Activated CD4-positive, alpha-beta T cell treated with anti-CD3 and anti-CD28 coated beads, Interleukin-2, amount 10 ng/mL, durations not matched to agents 24 days and 14 days (primary cell): ENCODE measurements at places on chromosomes 2 and 18. TPM values are rescaled to one million over a fixed set of nuclear protein-coding genes. Genes with fewer than 3 reads are reported as not detected.

GRCh38 chr18:46615720-46616119 is 41.3 kb downstream of the LOXHD1 start:
- H3K27ac ChIP-seq: no peak overlapping the region
- DNase-seq: no peak
- H3K36me3 ChIP-seq: no peaks in the 10 kb centered on the region
- H3K27me3 ChIP-seq: peaks cover 20% of the 10 kb centered on the region

Gene AQP12B
- total RNA-seq: not detected in 2 replicates

- H3K4me3 ChIP-seq: no peak overlapping the region
- no peak overlapping the region for H3K27ac ChIP-seq
- H3K36me3 ChIP-seq: peaks cover 62% of the 10 kb centered on the region
- DNase-seq: no peak
Measured at GRCh38 chr2:232817756-232818155, 41.4 kb upstream of the KCNJ13 start.

- peaks cover 15% of the 10 kb centered on the region for H3K4me1 ChIP-seq
- no peak overlapping the region for H3K27ac ChIP-seq
- no peak for DNase-seq
- H3K4me3 ChIP-seq: peak overlapping the region; percentile 50
- H3K36me3 ChIP-seq: no peaks in the 10 kb centered on the region
Measured at GRCh38 chr2:187988348-187988747, 303.3 kb upstream of the GULP1 start.

DNA sequence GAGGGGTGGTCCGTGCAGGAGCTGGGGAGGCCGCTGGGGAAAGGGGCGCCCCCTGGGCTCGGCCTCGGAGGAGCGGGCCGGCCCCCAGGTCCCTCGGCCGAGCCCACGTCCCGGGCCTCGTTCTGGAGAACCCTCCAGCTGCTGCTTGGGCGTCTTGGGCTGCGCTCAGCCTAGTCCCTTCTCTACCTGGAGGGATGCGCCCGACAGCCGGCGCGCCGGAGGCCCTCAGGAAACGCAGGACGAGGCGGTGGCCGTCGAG is 293 bp upstream of the D2HGDH start:
- no peak for DNase-seq
- H3K27me3 ChIP-seq: no peaks in the 10 kb centered on the region
- peak overlapping the region; percentile 49 for H3K4me3 ChIP-seq
- no peak overlapping the region for H3K27ac ChIP-seq

GRCh38 chr2:238462782-238463396 is 36.2 kb downstream of the ASB1 start:
- peak; percentile 77 for DNase-seq
- H3K4me1 ChIP-seq: no peaks in the 10 kb centered on the region
- no peaks in the 10 kb centered on the region for H3K27me3 ChIP-seq
- no peak overlapping the region for H3K27ac ChIP-seq

Gene CAPN14
- total RNA-seq: 0.07 and 0.12 TPM in 2 replicates

GRCh38 chr2:105380432-105381100 is 18.3 kb downstream of the FHL2 start:
- H3K36me3 ChIP-seq: no peaks in the 10 kb centered on the region
- no peak overlapping the region for H3K4me3 ChIP-seq
- no peak overlapping the region for H3K27ac ChIP-seq
- peaks cover 6% of the 10 kb centered on the region for H3K4me1 ChIP-seq

DNA sequence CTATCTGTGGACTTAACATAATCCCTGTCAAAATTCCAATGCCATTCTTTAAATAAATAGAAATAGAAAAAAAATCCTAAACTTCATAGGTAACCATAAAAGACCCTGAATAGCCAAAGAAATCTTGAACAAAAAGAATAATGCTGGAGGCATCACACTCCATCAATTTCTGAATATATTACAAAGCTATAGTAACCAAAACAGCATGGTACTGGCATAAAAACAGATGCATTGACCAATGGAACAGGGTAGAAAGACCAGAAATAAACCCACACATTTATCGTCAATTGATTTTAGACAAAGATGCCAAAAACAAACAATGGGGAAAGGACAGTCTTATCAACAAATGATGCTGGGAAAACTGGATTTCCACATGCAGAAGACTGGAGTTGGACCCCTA is 205.7 kb downstream of the VAPA start:
- H3K27me3 ChIP-seq: peaks cover 8% of the 10 kb centered on the region
- H3K36me3 ChIP-seq: no peaks in the 10 kb centered on the region
- H3K4me1 ChIP-seq: peaks cover 7% of the 10 kb centered on the region
- H3K4me3 ChIP-seq: no peak overlapping the region
- DNase-seq: no peak
- no peak overlapping the region for H3K27ac ChIP-seq

DNA sequence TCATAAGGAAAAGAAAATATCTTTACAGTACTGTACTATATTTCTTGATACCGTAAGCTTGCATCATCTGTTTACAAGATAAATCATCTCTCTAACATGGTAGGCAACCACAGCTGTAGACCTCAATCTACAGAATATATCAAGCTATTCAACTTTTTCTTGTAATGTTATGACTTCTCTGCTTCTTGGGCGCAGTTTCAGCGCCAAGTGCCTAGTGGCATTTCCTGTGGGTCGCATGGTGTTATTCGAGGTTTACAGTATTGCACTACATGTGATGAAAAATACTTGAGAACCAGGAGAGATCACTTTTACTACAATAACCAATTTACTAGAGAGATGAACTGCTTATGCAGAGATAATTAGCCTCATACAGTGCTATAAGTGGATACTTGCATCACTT is 34.0 kb upstream of the SESTD1 start:
- no peaks in the 10 kb centered on the region for H3K36me3 ChIP-seq
- no peak for DNase-seq
- no peak overlapping the region for H3K4me3 ChIP-seq
- no peaks in the 10 kb centered on the region for H3K4me1 ChIP-seq
- H3K27ac ChIP-seq: no peak overlapping the region

- H3K27ac ChIP-seq: no peak overlapping the region
- H3K4me1 ChIP-seq: no peaks in the 10 kb centered on the region
- no peaks in the 10 kb centered on the region for H3K36me3 ChIP-seq
- H3K27me3 ChIP-seq: no peaks in the 10 kb centered on the region
Measured at GRCh38 chr2:215862351-215862771, 151.0 kb downstream of the MREG start.

Gene SIX3
- not detected in 2 replicates for total RNA-seq

GRCh38 chr2:20397811-20398447 is 47.3 kb upstream of the PUM2 start:
- H3K4me1 ChIP-seq: no peaks in the 10 kb centered on the region
- no peak overlapping the region for H3K27ac ChIP-seq
- H3K4me3 ChIP-seq: no peak overlapping the region
- no peak for DNase-seq
- peaks cover 22% of the 10 kb centered on the region for H3K27me3 ChIP-seq

DNA sequence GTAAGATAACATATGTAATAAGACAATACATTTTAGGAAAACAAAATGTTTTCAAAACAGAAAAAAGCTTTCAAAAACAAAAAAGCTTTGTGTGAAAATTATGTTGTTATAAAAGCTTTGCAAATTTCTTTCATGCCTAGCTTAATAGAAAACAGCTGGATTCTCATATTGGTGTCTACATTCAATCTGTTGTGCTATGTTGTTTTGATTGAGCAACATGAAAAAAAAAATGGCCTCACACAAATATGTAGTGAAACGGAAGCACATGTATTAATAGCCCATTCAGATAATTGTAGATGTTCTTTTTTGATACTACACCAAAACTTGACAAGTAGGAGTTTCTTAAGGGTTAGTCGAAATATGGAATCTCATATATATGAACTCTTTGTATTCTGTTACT is 197.5 kb downstream of the ZEB2 start:
- peaks cover 23% of the 10 kb centered on the region for H3K36me3 ChIP-seq
- DNase-seq: no peak
- no peak overlapping the region for H3K4me3 ChIP-seq
- peaks cover 55% of the 10 kb centered on the region for H3K4me1 ChIP-seq
